ENCODE measurements at places on chromosomes 13 and 19. TPM values are rescaled to one million over a fixed set of nuclear protein-coding genes. Genes with fewer than 3 reads are reported as not detected.
A peak's percentile ranks its signal among the peaks of the same experiment; 100 is the strongest.

GRCh38 chr13:51785712-51786424 lies 18.1 kb downstream of the DHRS12 start:
- peak; percentile 70 for DNase-seq

GRCh38 chr19:55173714-55174409 lies 6.2 kb downstream of the SYT5 start:
- peak; percentile 77 for DNase-seq

GRCh38 chr13:110185696-110186095 lies 121.3 kb downstream of the COL4A1 start:
- no peak for DNase-seq

GRCh38 chr13:98285317-98285716 lies 108.2 kb upstream of the RNF113B start:
- no peak for DNase-seq

DNA sequence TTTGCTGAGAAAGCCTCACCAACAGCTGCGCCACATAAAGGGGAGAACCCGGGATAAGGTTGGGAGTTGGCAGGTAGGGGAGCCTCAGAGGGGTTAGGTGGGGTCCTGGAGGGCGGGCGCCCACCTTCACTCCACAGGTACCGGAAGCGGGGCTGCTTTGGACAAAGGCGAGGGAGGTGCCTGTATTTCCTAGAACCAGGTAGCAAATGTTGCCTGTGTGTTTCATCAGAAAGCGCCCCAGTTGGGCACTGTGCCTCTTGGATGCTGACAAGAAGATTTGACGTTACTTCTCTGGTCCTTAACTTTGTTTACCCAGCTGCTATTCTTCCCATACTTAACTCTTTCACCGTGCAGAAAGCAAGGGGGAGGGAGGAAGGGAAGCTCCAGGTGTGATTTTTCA lies 278.9 kb downstream of the ZNF536 start:
- DNase-seq: no peak

DNA sequence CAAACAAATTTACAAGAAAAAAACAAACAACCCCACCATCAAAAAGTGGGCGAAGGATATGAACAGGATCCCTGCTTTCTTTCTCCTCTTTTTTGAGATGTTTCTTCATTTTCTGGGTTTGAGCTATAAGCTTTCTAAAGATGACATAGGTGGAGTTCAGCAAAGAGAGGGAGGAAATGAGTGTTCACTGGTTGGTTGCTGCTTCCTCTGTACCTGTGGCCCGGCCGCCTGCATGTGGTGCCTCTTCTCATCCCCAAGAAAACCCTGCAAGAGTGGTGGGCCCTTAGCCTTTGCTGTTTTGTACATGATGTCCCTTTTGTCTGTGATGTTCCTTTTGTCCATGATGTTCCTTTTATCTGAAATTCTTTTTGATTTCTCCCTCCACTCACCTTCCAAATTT lies 178.4 kb upstream of the SERP2 start:
- no peak for DNase-seq

DNA sequence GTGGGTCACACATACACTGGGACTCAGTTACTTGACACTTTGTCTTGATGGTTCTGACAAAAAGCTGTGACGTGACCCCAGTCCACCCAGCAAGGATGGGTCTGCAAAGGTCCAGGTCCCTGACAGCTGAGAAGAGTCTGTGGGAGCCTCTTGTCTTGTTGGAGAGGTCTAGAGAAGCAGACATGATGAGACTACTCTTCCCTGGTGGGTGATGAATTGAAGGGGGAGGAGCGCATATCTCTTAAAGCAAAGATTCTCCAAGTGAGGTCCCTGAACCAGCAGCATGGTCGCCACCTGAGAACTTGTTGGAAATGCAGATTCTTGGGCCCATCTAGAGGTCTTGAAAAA lies 78.5 kb upstream of the MEDAG start:
- no peak for DNase-seq

DNA sequence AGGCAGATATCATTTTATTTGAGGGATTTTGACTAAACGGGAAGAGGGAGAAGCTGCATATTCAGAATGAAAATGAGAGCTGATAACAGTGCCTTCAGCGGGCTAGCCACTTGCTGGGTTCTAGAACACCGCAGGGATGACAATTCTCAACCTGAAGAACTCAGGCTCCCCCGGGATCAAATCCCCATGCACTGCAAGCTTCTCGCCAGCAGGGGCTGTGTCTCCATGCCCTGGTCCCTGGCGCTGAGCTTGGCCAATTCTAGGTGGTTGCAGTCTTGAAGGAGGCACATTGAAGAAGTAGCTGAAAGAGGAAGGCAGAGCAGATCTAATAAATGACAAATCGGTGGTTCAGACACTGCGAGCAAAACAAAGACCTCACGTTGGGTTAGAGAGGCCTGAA lies 128.7 kb downstream of the UQCRFS1 start:
- DNase-seq: peak; percentile 22

DNA sequence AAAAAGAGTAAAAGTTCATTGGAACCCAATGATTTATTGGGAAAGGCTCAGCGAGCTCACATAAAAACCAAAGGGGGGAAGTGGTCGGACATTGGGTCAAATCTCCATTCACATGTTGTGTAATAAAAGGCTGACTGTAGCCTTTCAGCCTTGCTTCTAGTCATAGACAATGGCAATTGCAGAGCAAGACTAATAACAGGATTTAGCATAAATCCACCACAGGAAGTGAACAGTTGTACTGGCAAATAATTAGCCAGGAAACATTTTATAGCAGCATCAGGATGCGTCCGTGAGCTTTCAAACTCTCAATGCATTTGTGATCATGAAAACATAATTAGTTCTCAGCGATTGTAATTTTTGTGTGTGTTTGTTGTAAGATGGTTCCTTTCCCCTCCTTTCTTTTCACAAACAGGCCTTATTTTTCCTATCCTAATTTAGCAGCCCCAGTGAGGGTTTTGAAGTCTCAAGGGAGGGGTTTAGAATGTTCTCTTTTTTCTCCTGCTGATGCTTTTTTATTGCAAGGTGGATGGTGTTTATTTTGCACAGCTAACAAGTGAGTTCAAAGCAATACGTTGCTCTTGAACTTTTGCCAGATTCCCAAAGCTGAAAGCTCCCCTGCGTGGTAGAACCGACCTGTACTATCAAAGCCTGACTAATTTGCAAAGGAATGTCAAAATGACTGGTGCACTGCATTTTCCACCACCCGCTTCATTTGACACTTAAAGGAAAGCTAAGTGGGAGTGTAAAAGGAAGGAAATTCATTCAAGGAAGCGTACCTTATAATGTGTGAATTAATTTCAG lies 105.6 kb downstream of the SPRY2 start:
- DNase-seq: no peak

DNA sequence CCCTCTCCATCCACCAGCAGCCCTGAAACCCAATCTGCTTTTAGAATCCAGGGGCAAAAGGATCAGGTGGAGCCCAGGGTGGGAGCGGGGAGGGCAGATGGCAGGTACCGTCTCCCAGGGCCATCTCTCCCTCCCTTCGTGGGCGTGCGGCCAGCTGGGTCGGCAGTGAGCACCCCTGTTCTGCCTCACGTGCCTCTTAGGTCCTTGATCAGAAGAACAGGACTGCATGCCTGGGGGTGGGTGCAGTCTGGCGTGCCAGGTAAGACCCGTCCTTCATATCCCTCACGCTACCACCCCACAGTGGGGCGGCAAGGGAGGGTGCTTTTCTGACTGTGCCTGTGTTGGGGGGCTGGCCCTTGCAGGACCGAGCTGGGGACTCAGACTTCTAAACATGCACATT lies 2.0 kb downstream of the SLC8A2 start:
- DNase-seq: no peak

DNA sequence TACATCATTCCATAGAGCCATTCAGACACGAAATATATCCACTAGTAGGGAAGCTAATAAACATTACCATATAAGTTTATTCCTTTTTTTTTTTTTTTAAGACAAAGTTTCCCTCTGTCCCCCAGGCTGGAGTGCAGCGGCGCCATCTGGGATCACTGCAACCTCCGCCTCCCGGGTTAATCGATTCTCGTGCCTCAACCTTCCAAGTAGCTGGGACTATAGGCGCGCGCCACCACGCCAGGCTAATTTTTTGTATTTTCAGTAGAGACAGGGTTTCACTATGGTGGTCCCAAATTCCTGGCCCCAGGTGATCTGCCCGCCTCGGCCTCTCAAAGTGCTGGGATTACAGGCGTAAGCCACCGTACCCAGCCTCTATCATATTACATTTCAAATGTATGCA lies 612 bp upstream of the ZNF154 start:
- no peak for DNase-seq

DNA sequence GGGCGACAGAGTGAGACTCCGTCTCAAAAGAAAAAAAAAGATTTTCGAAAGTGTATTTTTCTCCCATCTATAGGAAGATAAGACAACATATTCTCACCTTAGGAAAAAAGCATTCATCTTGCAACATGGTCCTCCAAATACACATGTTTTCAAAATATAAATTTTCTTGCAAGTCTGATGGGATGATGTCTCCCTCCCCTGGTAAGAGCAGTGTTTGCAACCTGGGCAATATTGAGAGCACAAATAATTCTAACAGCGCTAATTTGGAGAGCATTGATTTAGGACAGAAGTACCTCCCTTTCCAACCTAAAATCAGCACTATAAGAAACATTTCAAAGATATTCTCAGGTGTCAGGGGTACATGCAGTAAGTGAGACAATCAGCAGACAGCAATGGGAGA lies 61.0 kb upstream of the SHISA2 start:
- DNase-seq: no peak

GRCh38 chr19:1004803-1005664 lies 4.8 kb downstream of the GRIN3B start:
- no peak for DNase-seq

GRCh38 chr19:32691952-32692726 lies 518 bp downstream of the NUDT19 start:
- peak; percentile 85 for DNase-seq

GRCh38 chr13:54183166-54183565 lies 1154.6 kb downstream of the OLFM4 start:
- no peak for DNase-seq

- peak; percentile 89 for DNase-seq
Observed at GRCh38 chr19:45882652-45883585, 3.0 kb downstream of the IRF2BP1 start.

DNA sequence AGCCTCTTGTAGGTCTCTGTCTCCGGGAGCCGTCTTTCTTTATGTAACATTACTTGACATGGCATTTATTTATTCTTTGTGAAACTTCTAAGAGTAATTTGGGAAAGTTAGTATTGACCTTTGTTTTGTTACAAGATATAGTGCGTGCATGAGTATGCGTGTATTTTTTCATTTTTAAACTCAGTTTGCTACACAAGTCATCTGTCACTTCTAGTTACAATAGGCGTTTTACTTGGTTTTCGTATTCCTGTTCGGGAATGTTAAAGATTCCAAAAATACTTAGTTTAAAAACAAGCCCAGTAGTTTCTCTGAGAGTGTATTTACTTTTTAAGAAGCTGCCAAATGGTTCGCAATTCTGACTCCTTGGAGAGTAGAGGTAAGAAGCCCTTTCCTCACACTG lies 3.2 kb downstream of the PDS5B start:
- no peak for DNase-seq

- DNase-seq: no peak
Observed at GRCh38 chr13:45518525-45519245, 53.9 kb downstream of the COG3 start.

GRCh38 chr13:46051968-46052318 lies 603 bp downstream of the ZC3H13 start:
- no peak for DNase-seq

GRCh38 chr19:38710928-38711725 lies 33.1 kb downstream of the CAPN12 start:
- no peak for DNase-seq

GRCh38 chr13:43773602-43774001 lies 13.2 kb downstream of the ENOX1 start:
- DNase-seq: no peak

GRCh38 chr13:98523455-98524102 lies 53.3 kb downstream of the STK24 start:
- no peak for DNase-seq

DNA sequence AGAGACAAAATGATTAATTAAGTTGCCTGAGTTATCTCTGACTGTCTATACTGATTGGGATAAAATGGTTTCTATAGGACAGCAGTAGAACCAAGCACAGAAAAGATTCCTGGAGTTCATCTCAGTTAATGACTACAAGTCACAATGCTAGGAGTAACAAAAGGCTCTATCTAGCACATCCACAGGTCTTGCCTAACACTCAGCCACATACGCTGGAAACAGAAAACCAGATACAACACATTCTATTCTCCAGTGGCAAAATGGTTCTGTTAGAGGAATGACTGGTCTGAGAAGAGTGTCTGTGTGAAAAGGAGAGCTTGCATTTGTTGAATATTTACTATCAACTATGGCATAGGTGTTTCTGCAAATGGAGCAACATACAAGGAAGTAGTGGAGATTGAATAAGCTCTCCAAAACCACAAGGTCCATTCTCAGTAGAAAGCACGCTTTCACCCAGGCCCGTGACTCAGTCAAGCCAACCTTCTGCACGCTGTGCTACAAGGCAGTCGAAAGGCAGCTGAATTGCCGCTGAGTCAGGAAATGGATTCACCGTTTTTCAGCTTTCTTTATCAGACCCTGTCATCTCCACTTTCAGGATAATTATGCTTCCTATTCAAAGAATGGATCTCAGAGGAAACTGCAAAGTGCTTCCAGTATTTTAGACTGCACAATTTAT lies 761.5 kb downstream of the EFNB2 start:
- DNase-seq: no peak

- peak; percentile 48 for DNase-seq
Observed at GRCh38 chr13:44373601-44374347, at the start of gene SERP2. SERP2 (plus strand) TSS chr13:44373824; CDS start chr13:44374026, 202 bp downstream.

DNA sequence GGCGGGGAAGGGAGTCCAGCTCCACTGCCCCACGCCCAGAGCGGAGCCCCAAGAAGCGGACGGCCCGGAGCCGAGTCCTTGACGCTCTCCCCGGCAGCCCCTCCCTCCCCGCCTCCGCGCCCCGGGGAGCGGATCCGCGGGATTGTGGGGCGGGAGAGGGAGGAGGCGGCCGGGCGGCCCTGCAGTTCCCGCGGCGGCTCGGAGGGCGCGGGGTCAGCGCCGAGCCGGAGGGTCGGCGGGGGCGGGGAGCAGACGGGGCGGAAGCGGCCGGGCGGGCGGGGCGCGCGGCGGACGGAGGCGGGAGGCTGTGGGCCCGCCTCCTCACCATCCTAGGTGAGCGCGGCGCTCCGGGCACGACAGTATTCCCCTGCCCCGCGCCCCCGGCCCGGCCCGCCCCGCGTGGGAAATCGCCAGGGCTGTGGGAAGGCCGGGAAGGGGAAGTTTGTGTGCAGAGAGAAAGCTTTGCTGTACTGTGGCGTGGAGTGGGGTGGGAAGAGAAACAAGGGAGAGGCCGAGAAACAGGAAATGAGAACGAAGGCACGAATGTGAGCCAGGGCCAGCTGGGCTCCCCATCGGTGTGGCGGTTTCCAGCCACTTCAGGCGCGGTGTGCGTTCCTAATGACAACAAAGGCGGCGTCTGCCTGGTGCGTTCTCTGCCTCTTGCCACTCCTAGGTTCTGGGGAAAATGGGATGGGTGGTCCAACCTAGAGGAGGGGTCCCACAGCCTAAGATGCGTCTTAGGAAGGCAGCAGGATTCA lies 1.3 kb upstream of the KLF12 start:
- DNase-seq: peak; percentile 57

ZNF577 gene
- total RNA-seq: 65.2 TPM

GIPC3 gene
- 0.87 TPM for total RNA-seq

C19orf67 gene
- total RNA-seq: 12.7 TPM

ELANE gene
- not detected for total RNA-seq

LILRA5 gene
- 1.1 TPM for total RNA-seq

ZNF560 gene
- total RNA-seq: 15.4 TPM

NLRP4 gene
- total RNA-seq: 17.2 TPM

ERFL gene
- 2.2 TPM for total RNA-seq

ZSCAN4 gene
- 0.12 TPM for total RNA-seq

CD177 gene
- total RNA-seq: 0.39 TPM

C1QTNF9 gene
- 2.4 TPM for total RNA-seq
